Cortex of kidney (tissue), 1 donor: ENCODE measurements at places on chromosomes 7 and 10.

DNA sequence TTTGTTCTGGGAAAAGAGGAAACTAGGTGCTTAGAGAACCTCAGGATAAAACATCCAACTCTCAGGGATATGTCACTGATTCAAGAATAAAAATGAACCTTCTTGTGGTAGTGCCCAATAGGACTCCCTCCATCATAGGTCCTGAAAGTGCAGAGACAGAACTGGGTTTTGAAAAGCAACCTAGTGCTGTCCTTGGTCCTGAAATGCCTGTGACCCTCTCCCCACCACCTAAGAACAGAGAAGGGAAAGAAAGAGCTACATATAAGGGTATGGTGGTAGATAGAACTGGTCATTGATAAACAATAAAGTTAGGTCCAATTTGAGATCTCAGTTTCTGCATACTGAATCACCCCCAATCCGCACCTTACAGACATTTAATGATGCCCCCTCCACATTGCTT lies 953.3 kb downstream of the XPNPEP1 start:
- no peak for DNase-seq

DNA sequence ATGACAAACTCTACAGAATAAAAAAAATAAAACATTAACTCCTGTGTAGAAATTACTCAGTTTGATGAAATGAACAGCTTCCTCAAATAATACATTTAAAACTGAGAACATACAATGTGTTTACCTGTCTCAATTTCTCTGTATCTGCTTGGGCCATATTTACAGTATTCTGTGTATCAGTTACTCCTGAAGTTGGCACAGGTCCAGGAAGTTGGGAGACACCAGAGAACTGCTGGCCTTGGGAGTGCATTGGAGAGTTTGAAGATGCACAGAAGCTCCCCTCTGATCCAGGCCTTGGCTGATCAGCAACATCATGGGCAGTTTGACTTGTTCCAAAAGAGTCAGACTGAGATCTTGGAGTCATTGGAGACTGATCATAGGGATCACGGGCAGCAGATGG lies 155.1 kb downstream of the GALNT11 start:
- no peak for DNase-seq

DNA sequence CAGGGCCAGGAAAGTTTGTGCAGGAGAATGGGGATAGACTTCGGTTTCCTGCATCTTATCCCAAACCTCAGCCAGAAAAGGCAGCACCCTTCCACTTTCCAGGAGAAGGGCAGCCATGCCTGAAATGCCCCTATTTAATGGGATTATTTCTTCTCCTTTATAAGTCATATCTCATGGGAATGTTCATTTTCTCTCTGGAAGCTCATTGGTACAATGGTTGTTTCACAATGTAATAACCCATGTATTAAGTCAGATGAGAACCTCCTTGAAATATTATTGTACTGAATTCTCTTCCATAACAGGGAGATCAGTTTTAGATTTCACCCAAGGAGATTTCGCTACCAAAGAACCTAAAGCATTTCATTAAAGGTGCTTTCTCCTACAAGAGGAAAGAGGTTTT lies 457.5 kb downstream of the KCNMA1 start:
- no peak for DNase-seq

DNA sequence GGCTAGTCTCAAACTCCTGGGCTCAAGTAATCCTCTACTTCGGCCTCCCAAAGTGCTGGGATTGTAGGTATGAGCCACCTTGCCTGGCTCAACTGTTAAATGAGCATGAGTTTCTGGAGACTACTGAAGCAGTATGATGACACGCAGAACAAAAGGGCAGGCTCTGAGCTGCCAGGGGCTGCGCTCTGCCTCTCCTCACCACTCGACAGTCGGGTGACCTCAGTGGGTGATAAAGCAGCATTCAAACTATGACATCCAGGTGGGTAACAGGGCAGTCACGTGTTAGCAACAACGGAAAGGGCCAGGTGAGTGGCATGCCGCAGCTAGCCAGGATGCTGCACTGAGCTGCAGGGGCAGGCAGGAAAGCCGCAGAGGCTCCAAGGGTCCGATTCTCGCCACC lies 71.5 kb downstream of the CYTH3 start:
- no peak for DNase-seq

DNA sequence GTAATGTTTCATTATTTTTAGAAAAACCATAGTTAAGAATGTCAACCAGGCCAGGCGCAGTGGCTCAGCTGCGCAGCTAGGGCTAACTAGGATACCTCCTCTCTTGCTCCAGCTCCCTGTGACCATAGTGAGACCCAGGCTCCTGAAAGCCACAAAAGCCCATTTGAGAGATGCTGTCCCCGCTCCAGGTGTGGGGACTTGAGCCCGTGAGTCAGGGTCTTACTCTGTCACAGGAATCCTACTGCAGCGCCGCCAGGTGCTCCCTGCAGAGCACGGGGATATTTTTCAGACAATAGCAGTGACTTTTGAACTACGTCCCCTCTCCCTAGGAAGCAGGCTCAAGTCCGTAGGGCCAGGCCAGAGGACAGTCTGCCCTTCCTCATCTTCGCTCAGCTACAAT lies 75.6 kb upstream of the NRBF2 start:
- no peak for DNase-seq

- no peak for DNase-seq
These were observed 148.9 kb downstream of the ZEB1 start for GRCh38 chr10:31467791-31468535.

DNA sequence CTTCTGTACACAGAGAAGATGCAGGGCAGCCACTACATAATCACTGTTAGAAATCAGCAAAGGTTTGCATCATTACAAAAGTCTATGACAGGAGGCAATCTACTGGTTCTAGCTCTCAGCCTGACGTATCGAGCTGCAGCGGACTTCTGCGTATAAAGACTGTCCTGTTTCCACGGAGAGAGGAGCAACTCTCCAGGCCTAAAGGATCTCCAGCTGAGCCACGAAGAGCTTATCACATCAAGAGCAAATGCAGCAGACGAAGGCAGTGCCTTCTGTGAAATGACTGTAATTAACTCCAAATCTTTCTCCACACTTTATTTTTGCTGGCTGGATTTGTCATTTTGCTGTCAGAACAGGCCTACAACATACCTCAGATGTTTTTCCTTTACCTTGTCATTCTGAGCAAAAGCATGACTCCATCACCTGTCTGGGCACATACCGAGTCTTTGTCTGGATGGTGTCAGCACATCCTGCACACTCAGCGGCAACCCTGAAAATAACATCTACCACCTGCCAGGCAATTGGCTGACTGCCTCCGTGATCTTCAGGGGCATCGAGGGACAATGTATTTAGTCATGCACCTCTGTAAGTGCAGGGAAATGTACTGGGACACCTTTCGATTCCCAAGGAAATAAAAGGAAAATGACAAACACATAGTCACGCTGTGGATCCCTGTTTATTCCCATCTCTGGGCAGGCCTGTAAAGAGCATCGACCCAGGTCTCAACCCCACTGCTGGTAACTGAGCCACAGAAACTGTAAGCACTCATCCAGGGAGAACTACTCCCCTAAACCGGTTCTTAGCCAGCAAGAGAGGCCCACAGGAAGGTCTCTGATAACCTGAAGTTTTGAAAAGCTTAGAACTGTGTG lies 26.3 kb upstream of the SH3PXD2A start:
- DNase-seq = no peak

GRCh38 chr10:112622786-112623185 lies 175.8 kb downstream of the VTI1A start:
- no peak for DNase-seq

GRCh38 chr7:81081616-81082015 lies 162.8 kb upstream of the SEMA3C start:
- no peak for DNase-seq

DNA sequence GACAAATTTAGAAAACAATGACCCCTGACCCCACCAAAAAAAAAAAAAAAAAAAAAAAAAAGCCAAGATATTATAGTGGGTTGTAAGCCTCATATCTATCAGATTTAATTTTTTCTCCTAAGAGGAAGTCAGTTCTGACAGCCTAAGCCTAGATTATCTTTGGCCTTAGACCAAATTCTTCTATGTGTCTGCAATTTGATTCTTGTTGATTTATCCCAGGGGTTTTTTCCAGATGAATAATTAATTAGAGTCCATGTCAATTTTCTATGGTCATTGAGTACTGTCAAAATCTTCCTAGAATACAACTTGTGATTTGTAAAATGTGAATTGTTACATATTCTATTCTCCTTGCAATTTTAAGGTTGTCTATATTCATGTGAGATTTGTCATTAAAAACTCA lies 151.6 kb upstream of the CACNA2D1 start:
- no peak for DNase-seq

DNA sequence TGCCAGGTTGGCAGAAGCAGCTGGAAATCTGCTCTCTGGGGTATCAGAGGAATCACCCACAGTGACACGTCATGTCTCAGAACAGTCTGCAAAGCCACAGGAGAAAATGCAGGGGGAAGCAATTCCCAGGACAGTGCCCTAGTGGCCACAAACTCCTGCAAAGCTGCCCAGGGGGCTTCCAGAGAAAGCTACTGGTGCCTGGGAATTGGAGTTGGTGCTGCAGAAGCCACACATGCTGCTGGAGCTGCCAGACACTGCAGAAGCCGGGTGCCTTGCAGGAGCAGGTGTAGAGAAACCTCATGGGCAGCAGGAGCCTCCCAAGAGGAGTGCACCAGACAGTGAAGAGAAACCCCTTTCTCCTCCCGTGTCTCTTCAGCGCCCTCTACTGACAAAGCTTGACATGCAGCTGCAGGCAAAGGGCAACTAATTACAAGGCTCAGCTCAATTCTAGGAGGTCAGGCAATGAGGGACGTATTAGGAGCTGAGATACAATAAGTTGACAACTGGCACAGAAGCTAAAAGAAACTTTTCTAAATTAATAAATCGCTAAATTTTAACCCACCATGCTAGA lies 30.2 kb upstream of the NUB1 start:
- no peak for DNase-seq

GRCh38 chr10:69457771-69458237 lies 6.5 kb downstream of the TSPAN15 start:
- no peak for DNase-seq

- DNase-seq = no peak
These were observed 55.8 kb downstream of the PARD3 start for GRCh38 chr10:34759161-34759836.

GRCh38 chr7:42714356-42714755 lies 197.5 kb downstream of the C7orf25 start:
- no peak for DNase-seq

- DNase-seq = no peak
These were observed 51.4 kb downstream of the GATA3 start for GRCh38 chr10:8105932-8106331.

DNA sequence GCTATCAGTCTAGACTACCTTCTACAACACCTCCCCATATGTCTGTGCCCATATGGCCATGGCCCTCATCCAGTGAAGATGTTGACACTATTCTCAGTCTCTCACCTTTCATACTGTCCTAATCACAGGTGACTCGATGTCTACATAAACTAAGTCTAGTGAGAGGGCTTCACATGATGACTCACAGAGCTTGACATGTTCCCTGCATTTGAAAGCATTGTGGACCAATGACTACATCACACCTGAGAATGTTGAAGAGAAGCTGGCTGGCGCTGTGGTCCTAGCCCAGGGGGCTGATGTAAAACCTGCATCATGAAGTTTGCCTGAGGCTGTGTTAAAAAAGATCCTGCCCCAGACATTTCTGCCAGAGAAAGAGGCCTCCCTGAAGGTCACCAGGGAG lies 167.2 kb downstream of the NPSR1 start:
- DNase-seq = no peak

GRCh38 chr10:36110097-36110496 lies 468.0 kb upstream of the FZD8 start:
- DNase-seq = no peak

DNA sequence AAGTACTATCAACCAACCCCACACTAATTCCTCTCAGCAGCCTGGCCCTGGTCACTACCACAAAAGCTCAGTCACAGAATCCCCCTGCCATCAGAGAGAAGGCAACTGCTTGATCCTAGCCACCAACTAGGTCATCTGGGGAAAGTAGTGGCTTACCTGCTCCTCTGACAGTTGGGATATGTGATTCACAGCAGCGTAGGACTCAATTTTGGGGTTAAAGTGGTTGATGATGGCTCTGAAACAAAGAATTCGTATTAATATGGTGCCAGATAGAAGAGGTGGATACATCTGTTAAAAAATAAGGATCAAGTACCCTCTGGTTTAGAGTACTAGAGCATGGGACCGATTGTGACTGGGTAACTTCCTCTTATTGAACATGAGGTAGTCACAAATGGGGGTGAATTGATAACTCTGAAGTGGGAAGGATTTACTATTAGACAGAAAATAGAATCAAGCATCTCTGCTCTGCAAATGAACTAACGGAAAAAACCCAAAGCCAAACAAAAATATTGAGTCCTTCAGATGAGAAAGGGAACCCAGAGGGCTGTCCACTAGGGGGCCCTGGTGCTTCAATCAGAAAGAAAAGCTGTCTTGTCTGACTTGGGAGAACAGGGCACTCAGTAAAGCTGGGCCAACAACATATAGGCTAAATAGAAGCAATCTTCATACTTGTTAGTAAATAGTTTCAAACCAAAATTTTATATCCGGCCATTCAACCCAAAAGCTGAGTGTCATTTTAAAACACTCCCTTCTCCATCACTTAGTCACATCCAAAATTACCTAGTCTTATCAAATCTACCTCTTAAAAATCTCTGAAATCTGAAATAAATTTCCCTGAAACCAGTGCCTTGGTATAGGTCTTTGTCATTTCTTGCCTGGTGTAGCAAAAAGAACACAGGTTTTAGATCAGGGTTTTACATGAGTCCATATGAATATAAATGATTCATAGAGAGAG lies 45.9 kb upstream of the KCNIP2 start:
- DNase-seq = no peak

- DNase-seq = no peak
These were observed 20.7 kb downstream of the GBX1 start for GRCh38 chr7:151146761-151147160.

DNA sequence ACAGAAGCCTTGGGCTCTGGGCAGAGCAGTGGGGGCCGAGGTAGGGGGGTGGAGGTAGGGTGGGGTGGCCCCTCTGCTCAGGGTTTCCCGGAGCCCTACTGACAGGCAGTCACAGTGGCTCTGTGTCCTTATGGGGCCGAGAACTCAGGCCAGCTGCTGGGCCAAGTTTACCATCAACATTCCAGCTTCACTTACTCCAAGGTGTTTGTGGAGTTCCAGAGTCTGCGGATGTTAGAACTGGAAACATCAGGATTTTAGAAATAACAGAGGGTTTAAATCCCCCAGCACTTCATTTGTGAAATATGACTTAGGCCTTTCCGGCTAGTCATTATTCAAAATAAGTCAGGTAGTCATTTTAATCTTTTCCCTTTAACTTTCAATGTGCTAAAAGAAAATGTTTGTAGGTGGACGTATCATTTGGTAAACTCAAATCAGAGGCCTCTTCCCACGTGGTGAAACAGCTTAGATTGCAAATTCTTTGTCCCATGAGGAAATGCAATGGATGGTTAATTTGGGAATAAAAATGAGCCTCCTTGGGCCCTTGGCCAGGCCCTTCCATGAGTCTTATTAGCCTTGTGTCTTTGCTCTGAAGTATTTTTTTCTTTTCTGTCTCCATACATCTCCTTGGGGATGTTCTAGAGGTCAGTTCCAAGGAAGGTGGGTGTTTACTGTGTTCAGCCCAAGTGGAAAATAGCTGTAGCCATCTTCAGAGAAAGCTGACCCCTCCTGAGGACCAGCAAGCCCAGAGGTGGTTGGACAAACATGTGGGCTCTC lies 99.6 kb upstream of the BTBD16 start:
- no peak for DNase-seq
